ENCODE measurements at places on chromosomes 12 and 14.

GRCh38 chr12:43208627-43209026 is 343.4 kb downstream of the ADAMTS20 start:
- DNase-seq: no peak

DNA sequence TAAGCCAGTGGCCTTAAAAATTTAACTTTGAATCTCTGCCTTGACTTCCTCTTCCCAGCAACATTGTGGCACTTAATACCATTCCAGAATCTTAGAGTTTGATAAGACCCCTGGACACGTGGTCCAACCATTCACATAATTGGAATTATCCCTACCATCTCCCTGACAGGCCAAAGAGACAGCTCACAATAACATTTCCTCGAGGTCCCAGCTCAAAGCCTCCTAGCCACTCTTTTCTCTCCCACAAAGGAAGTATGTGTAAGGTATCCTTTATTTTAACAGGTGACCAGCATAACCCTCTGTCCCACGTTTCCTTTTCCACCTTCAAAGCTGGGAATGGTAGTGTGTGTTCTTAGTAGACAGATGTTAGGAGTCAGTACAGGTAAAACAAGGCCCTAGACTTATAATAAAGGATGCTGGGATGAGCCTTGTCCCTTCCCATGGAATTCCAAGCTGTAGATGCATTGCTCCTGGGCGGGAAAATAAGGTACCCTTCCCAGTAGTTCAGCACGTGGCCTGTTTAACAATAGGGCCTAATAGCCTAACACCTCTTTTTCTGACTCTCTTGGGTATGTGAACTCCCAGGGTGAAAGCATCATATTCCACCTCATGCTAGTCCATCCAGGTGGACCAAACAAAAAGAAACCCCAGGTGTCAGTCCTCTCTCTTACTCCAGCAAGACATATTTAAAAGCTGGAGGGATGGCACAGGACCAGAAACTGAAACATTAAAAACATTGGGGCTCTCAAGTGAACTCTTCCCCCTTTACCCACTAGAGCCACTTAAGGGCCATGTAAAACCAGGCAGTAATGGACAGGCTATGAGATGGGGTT is 37.5 kb upstream of the COL2A1 start:
- DNase-seq: no peak

GRCh38 chr12:6233121-6233971 is 33.1 kb downstream of the CD9 start:
- DNase-seq: no peak

DNA sequence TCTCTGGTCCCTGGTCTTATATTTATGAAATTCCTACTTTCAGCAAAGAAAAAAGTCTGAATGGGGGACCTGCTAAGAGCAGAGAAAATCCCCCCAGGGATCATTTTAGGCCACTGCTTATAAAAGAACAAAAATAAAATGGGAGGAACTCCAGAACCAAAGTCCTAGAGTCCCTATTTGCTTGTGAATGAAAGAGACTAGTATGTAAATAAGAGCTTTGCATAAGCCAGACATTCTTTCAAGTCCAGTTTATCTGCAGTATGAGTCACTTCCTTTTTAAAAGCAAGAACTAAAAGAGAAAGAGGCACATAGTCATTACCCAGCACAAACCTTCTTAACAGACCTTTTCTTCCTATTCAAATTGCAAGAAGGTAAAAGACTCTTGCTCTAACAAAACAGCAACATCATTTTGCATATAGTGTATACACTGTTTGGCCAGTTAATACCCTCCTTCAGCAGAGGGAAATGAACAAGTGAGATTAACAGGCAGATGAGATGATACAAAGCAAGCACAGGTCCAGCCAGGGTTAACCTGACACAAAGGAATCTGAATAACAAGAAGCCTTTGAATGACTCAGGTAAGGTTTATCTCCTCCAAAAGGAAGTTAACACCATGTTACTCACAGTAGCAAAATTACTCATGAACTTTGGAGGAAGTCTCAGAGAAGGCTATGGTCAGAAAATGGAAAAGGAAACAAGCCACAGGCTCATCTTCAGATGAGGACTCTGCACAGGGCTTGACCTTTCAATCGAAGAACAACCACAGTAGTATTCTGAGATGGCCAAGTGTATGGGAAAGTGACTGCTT is 87.3 kb downstream of the PHLDA1 start:
- no peak for DNase-seq

- no peak for DNase-seq
Measured at GRCh38 chr12:6065863-6066199, 58.6 kb downstream of the VWF start.

DNA sequence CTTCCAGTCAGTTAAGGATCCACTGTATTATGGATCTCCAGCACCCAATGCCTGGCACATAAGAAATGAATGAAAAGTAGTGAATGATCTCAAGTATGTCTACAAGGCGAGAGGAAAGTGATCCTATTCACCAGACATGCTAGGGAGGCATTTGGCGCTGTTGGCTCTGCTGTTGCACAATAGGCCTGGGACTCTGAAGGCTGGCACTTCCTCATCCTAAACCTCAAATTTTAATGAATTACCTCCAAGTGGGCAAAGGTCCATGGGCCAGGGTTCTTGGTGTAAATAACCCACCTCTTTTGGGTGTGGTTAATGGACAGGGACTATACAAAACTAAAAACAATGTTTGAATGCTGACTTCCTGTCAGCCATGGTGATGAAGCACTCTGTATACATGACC is 173.4 kb upstream of the PZP start:
- DNase-seq: no peak

DNA sequence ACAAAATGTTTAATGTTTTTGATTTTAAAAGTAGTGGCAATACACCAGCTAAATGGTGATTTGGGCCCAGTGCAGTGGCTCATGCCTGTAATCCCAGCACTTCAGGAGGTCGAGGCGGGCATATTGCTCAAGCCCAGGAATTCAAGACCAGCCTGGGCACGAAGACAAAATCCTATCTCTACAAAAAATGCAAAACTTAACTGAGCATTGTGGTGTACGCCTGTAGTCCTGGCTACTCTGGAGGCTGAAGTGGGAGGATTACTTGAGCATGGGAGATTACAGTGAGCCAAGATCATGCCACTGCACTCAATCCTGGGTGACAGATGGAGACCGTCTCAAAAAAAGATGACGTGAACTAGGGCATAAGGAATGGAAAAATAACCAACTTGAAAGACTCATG is 4.7 kb downstream of the RPL36AL start:
- no peak for DNase-seq

Data from stimulated activated CD4-positive, alpha-beta T cell treated with anti-CD3 and anti-CD28 coated beads, TNF-alpha, amount 100 ng/mL, for 48 hours (primary cell).